ENCODE measurements at places on chromosomes 7 and 10.

- no peak for DNase-seq
These were observed 273.9 kb upstream of the MGMT start for GRCh38 chr10:129193148-129193547.

- peak; percentile 71 for DNase-seq
These were observed 6.0 kb downstream of the PRR15 start for GRCh38 chr7:29569648-29570047.

GRCh38 chr7:4240520-4241303, 441.4 kb upstream of the FOXK1 start:
- DNase-seq: no peak

DNA sequence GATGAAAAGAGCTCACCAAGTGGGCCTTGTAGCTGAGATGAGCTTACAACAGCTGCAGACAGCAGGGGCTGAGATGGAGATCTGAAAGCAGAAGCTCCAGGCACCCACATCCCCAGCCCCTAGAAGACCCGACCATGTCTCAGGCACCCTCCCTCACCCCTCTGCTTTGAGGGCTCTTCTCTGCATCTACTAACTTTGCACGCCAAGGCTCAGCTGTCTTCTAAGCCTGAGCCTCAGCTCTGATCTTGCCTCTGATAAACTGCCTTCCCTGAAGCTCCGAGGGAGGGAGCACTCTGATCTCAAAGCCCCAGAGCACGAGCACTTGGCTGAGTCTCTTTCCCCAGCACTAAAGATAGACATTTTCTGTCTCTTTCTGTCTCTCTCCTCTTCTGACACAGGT, 42.0 kb downstream of the ANXA8 start:
- no peak for DNase-seq

DNA sequence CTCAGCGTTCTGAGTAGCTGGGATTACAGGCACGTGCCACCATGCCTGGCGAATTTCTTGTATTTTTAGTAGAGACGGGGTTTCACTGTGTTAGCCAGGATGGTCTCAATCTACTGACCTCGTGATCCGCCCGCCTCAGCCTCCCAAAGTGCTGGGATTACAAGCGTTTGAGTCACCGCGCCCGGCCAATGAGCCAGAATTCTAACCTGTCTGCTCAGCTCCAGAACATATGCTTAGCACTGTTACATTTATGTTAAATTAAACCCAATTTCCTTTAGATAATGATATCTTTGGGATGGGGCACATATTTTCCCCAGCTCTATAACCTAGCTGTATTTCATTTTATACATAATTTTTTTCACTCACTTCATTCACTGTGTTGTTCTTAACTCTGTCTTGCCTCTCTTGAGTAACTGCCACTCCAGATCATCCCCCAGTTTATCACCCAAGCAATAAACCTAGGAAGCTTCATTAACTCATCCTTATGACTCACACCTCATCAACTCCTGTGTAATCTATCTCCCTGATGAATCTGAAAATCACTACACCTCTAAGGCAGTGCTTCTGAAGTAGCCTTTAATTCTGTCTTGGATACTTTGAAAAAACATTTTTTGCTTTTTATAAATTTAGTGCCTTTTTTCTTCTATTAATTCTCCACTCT, 559.7 kb upstream of the ZWINT start:
- DNase-seq: peak; percentile 14

DNA sequence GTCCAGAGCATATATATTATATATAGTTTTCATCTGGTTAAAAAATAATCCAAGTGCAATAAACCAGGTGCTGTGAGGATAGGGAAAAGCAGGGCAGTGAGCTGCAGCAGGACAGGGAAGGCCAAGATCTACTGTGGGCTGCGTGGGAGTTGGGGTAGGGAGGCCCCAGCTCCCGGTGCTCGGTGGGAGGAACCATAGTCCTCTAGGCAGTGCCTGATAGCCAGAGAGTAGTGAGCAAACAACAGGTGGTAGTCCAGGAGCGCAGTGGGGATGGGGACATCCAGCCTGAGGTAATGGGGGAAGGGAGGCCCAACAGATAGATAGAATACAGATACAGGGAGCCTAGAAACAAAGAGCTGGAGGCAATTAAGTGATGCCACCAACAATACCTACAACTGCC, 4.1 kb upstream of the BMPR1A start:
- DNase-seq: no peak
